ENCODE measurements at places on chromosomes 16 and 17.

- no peak for DNase-seq
These were observed 203.9 kb downstream of the ZNF423 start for GRCh38 chr16:49651996-49652395.

- peak; percentile 18 for DNase-seq
These were observed 18.8 kb upstream of the ASGR2 start for GRCh38 chr17:7133424-7133823.

DNA sequence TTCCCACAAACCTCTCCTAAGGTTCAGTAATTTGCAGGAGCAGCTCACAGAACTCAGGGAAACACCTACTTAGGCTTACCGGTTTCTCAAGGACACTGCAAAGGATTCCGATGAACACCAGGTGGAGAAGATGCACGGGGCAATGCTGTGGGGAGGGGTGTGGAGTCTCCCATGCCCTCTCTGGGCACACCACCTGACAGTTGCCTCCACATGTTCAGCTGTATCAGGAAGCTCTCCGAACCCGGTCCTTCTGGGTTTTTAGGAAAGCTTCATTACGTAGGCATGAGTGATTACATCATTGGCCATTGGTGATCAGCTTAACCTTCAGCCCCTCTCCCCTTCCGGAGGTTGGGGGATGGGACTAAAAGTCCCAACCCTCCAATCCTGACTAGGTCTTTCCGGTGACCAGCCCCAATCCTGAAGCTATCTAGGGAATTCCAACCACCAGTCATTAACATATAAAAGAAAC lies 21.6 kb downstream of the C17orf58 start:
- DNase-seq, result no peak

- no peak for DNase-seq
These were observed 67.9 kb downstream of the N4BP1 start for GRCh38 chr16:48542020-48542473.

- no peak for DNase-seq
These were observed 411.0 kb downstream of the CPPED1 start for GRCh38 chr16:12392585-12393091.

DNA sequence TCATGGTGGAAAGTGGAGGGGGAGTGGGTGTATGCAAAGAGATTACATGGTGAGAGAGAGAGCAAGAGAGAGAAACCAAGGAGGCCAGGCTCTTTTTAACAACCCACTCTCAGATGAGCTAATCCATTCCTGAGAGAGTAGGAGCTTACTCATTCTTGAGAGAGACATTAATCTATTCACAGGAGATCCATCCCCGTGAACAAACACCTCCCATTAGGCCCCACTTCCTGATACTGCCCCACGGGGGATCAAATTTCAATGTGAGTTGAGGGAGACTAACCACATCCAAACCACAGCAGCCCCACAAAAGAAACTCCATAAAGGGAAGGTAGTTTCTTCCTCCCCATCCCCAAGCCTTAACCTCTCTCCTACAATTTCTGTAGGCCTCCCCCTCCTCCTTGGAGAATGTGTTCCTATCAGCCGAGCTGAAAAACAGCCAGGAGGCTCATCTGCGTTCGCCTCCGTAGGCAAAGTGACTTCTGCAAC lies 450.0 kb downstream of the NPIPA7 start:
- no peak for DNase-seq
